Stimulated activated CD4-positive, alpha-beta T cell treated with anti-CD3 and anti-CD28 coated beads, TNF-alpha, amount 100 ng/mL, for 24 hours (primary cell): ENCODE measurements at places on chromosomes 13 and 19.
A peak's percentile ranks its signal among the peaks of the same experiment; 100 is the strongest.

DNA sequence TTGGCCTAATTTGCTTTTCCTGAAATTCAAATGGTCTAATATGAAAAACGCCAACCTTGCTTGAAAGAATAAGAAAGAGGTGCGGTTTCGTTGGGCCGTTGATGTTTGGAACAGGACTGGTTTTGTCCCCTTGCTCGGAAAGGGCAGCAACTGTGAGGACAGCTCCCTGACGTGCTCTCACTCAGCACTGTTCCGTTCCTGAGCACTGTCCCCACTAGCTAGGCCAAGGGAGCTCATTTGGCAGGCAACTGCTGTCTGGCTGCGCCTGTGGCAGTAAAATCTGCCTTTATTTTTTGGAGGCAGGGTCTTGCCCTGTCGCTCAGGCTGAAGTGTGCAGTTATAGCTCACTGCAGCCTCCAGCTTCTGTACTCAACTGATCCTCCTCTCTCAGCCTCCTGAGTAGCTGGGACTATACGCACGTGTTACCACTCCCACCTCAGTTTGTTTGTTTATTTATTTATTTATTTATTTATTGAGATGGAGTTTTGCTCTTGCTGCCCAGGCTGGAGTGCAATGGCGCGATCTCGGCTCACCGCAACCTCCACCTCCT is 4.5 kb downstream of the LDLR start:
- no peak for DNase-seq

- no peak for DNase-seq
Measured at GRCh38 chr19:51119611-51120010, 5.1 kb upstream of the SIGLEC9 start.

- no peak for DNase-seq
Measured at GRCh38 chr19:51822325-51822724, 27.4 kb downstream of the FPR3 start.

GRCh38 chr19:2274185-2274711 is 7.7 kb downstream of the PEAK3 start:
- no peak for DNase-seq

GRCh38 chr13:30572859-30573275 is 44.9 kb upstream of the USPL1 start:
- no peak for DNase-seq

DNA sequence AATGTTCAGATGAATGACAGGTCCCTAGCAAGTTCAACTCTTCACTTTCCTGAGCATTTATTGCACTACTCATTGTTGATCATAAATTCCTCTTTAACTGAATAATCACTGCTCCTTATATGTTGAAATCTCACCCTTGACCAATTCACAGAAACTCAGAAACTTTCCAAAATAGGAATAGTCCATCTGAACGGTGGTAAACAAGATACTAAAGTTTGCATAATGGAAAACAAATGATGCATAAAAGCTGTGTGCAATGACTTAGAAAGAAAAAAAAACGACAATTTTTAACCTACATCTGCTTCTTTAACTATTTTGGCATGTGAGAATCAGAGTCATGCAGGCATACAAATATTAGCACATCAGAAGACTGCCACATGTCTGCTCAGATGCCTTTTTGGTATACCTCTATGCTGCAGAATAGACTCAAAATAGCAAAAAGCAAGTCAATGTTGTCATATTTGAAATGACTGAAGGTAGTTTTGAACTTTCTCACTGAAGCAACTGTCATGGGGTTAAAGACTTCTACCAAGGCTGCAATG is 34.8 kb downstream of the SLC10A2 start:
- DNase-seq, result no peak

GRCh38 chr13:76645632-76646031 is 240.6 kb downstream of the KCTD12 start:
- DNase-seq, result no peak

GRCh38 chr13:99103536-99103935 is 97.1 kb upstream of the UBAC2 start:
- no peak for DNase-seq

GRCh38 chr19:46970815-46971214 is 48.8 kb upstream of the NPAS1 start:
- no peak for DNase-seq

GRCh38 chr19:17242431-17243208 is 3.1 kb downstream of the NR2F6 start:
- DNase-seq, result no peak

DNA sequence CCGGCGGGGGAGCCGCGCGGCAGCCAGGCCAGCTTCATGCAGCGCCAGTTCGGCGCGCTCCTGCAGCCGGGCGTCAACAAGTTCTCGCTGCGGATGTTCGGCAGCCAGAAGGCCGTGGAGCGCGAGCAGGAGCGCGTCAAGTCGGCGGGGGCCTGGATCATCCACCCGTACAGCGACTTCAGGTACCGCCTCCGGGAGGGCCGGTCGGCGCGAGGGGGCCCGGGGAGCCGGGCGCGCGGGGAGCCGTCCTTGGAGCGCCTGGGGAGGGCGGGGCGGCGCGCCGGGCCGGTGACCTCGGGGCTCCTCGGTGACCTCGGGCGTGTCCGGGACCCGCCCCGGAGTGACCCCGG is 690 bp downstream of the HCN2 start:
- no peak for DNase-seq

- no peak for DNase-seq
Measured at GRCh38 chr13:56216221-56216620, 924.5 kb upstream of the PRR20A start.

- no peak for DNase-seq
Measured at GRCh38 chr13:37065890-37066526, 6.5 kb upstream of the SUPT20H start.

DNA sequence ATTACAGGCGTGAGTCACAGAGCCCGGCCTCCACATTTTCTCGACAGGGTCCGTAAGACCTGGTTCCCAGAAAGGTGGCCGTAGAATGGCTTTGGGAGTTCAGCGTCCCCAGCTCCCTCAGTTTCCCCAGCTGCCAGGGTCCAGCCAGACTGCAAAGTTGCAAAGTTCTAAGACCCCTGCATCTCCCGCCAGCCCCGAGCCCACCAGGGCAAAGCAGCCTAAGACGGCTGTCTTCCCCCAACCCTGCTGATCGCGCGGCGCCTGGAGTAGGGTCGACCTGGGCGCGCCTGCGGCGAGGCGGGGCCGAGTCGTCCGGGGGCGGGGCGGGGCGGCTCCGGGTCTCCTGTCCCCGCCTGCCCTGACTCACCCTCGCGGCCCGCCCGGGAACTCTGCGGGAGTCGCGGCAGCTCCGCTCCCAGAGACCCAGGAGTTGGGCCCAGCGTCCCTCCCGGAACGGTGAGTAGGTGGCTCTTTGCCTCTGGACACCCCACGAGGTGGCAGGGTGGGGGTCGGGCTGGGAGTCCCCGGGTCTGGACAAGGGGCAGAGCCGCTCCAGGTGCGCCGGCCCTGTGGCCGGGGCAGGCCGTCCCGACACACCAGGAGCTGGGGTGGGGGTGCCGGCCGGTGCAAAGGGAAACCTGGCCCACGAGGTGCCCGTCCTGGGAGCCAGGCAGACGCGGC is at the start of gene LRRC8E:
Gene LRRC8E (plus strand): TSS at position 366 of the 681 bp plus-strand sequence. CDS start 7,094 bp downstream, outside the sequence.
- no peak for DNase-seq

DNA sequence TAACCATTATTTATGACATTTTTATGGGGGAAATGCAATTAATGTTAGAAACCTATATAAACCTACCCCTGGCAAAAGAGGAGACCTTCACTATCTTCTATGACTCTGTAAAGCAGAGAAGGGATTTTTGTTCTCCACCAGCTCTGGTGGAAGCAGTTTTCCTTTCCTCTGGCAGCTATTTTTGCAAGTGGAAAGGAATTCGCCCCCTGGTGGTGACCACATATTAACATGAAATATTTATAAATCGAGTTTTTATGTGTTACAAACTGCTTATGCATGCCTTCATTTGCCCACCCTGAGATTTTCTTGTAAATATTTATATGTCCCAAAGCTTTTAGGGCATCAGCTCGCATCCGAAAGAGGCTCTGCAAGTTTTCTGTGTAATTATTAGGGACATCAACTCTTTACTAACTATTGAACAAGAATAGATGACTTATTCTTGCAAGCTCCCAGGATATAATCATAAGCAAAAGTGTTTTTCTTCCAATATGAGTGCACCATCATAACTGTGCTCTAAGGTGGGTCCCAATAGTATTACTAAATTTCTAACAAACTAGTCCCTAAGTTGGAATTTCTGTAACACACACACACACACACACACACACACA is 62.4 kb downstream of the SERTM1 start:
- peak; percentile 16 for DNase-seq

GRCh38 chr13:57996717-57997116 is 365.2 kb downstream of the PCDH17 start:
- no peak for DNase-seq
